ENCODE measurements at places on chromosomes 1 and 21.
A peak's percentile ranks its signal among the peaks of the same experiment; 100 is the strongest.

GRCh38 chr1:50349242-50349565, 74.0 kb downstream of the DMRTA2 start:
- no peak for DNase-seq

- no peak for DNase-seq
Observed at GRCh38 chr1:235351441-235351840, 15.8 kb upstream of the TBCE start.

- DNase-seq = no peak
Observed at GRCh38 chr21:33939226-33939625, 23.6 kb upstream of the ATP5PO start.

GRCh38 chr1:201636510-201636971, 97.6 kb downstream of the NAV1 start:
- no peak for DNase-seq

GRCh38 chr1:45093334-45093733, 81.3 kb downstream of the UROD start:
- no peak for DNase-seq

- DNase-seq = peak; percentile 64
Observed at GRCh38 chr1:12511516-12512468, 106.2 kb downstream of the DHRS3 start.

- DNase-seq = no peak
Observed at GRCh38 chr1:4137621-4138415, 237.7 kb upstream of the C1orf174 start.

DNA sequence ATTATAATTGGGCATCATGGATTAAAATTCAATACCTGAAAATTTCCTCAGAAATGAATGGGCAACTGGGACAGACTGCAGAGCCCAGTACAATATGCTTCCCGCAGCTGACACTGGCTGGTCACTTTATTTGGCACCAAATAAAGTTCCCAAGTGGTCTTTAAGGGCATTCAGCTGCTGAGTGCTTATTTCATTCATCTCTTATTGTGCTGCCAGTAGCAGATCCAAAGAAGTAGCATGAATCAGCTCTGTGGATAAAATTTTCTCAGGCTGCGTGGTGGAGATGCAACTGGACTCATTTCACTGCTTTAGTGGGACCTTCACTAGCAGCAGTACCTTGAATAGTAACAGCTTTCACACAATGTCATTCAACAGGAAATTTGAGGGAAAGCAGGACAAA, 226.3 kb upstream of the ADGRL2 start:
- no peak for DNase-seq

DNA sequence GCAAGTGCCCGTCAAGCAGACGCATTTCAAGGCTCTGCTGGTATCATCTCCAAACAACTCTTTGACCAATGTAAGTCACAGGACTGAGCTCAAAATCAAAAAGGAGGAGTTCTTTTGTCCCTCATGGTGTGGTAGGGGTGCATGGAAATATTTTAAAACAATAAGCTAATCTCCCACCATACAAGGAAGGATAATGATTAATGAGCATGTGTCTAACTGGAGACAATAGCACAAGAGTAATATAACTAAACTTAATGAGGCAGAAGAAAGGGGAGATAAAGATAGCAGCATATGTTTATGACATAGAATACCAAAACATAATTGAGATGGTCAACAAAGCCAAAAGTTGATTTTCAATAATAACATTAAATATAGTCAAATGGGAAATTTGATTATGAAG, 668.0 kb upstream of the ZP4 start:
- no peak for DNase-seq

DNA sequence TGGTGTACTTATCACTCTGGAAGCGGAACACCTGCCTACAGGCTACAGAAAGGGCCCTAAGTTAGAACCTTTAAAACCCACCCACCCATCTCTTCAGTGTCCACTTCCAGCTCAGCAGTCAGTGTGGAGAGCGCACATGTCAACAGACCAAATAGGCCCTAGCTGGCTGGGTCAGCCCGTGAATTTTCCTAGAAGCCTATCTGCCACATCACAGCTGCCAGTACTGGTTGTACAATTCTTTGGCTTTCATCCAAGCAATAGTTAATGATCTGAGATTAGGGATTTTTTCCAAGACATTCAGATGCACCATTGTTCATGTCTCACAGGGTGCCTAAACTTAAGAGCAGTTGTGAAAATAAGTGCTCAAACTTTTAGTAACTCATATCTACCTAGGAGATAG, 197.1 kb downstream of the KCNK2 start:
- DNase-seq = no peak

- DNase-seq = no peak
Observed at GRCh38 chr21:40732253-40733023, 114.5 kb downstream of the DSCAM start.

GRCh38 chr1:228793032-228793431, 57.8 kb downstream of the RHOU start:
- DNase-seq = no peak
